Neural crest cell (in vitro differentiated cells): ENCODE measurements at places on chromosomes 3 and 15. TPM values are rescaled to one million over a fixed set of nuclear protein-coding genes. Genes with fewer than 3 reads are reported as not detected.

GRCh38 chr15:85120351-85121113 lies 138.9 kb downstream of the PDE8A start:
- H3K27me3 ChIP-seq = no peaks in the 10 kb centered on the region
- H3K27ac ChIP-seq = no peak overlapping the region
- H3K4me1 ChIP-seq = no peaks in the 10 kb centered on the region
- H3K36me3 ChIP-seq = peaks cover 13% of the 10 kb centered on the region
- H3K4me3 ChIP-seq = no peak overlapping the region

CACNA2D2 gene
- 8.7 and 9.3 TPM in 2 replicates for total RNA-seq

INSYN1 gene
- 9.5 and 9.6 TPM in 2 replicates for total RNA-seq

- DNase-seq = no peak
- peaks cover 17% of the 10 kb centered on the region for H3K4me1 ChIP-seq
- no peaks in the 10 kb centered on the region for H3K36me3 ChIP-seq
- peaks cover 4% of the 10 kb centered on the region for H3K27me3 ChIP-seq
- no peak overlapping the region for H3K4me3 ChIP-seq
Measured at GRCh38 chr15:86164232-86164898, 84.7 kb downstream of the AGBL1 start.

- H3K27me3 ChIP-seq = peaks cover 4% of the 10 kb centered on the region
- no peaks in the 10 kb centered on the region for H3K4me1 ChIP-seq
- no peak for DNase-seq
- H3K4me3 ChIP-seq = no peak overlapping the region
Measured at GRCh38 chr15:59741274-59741906, 52.3 kb upstream of the BNIP2 start.

DNA sequence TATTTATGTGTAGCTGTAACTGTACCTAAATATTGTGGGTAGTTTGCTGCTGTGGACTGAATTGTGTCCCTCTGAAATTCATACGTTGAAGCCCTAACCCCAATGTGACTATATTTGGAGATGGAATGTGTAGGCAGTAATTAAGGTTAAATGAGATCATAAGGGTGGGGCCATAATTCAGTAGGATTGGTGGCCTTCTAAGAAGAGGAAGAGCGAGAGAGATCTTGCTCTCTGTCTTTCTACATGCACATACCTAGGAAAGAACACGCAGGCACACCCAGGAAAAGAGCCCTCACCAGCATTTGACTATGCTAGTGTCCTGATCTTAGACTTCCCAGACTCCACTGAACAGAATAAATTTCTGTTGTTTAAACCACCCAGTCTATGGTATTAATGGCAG lies 67.6 kb upstream of the CFAP20DC start:
- H3K27ac ChIP-seq = no peak overlapping the region
- H3K4me3 ChIP-seq = no peak overlapping the region
- no peak for DNase-seq

TF gene
- total RNA-seq = 0.98 and 1.6 TPM in 2 replicates

GRCh38 chr15:57025264-57025926 lies 107.0 kb downstream of the TCF12 start:
- peaks cover 9% of the 10 kb centered on the region for H3K4me1 ChIP-seq
- H3K4me3 ChIP-seq = no peak overlapping the region
- H3K27ac ChIP-seq = no peak overlapping the region
- no peak for DNase-seq

GRCh38 chr3:145604851-145605250 lies 556.1 kb downstream of the PLOD2 start:
- H3K4me3 ChIP-seq = no peak overlapping the region
- DNase-seq = no peak
- no peaks in the 10 kb centered on the region for H3K27me3 ChIP-seq
- no peak overlapping the region for H3K27ac ChIP-seq

RTP4 gene
- not detected in 2 replicates for total RNA-seq

DNA sequence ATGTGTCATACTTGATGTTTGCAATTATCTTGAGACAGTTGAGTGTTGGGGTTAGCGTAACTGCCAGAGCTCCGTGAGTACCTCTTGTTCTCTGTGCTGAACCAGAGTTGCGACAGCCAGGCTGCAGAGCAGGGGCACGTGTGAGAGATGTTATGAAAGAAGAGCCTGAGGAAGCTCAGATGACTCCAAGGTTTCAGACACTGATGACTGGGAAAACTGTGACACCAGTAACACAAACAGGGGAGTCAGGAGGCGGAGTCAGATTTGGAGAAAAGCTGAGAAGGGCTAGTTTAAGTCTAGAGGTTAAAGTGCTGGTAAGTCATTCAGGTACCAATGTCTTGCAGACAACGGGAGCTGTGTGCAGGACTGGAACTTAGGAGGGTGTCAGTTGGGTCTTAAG lies 45.0 kb downstream of the BLM start:
- peaks cover 9% of the 10 kb centered on the region for H3K4me1 ChIP-seq
- H3K27ac ChIP-seq = no peak overlapping the region
- no peak overlapping the region for H3K4me3 ChIP-seq

- no peak overlapping the region for H3K4me3 ChIP-seq
- H3K36me3 ChIP-seq = no peaks in the 10 kb centered on the region
- DNase-seq = no peak
- H3K4me1 ChIP-seq = no peaks in the 10 kb centered on the region
Measured at GRCh38 chr3:20353286-20353685, 167.3 kb upstream of the SGO1 start.

- H3K4me1 ChIP-seq = no peaks in the 10 kb centered on the region
- no peak overlapping the region for H3K4me3 ChIP-seq
Measured at GRCh38 chr15:93583552-93583951, 494.5 kb upstream of the RGMA start.

JMJD7 gene
- 14.8 and 16.6 TPM in 2 replicates for total RNA-seq

ITPKA gene
- 1.3 and 1.5 TPM in 2 replicates for total RNA-seq

GRCh38 chr15:100596792-100597191 lies 5.2 kb downstream of the LINS1 start:
- no peak overlapping the region for H3K27ac ChIP-seq
- DNase-seq = no peak
- no peaks in the 10 kb centered on the region for H3K4me1 ChIP-seq
- no peak overlapping the region for H3K4me3 ChIP-seq

GRCh38 chr3:8979262-8979661 lies 16.0 kb upstream of the RAD18 start:
- DNase-seq = no peak
- H3K4me1 ChIP-seq = peaks cover 55% of the 10 kb centered on the region
- no peak overlapping the region for H3K4me3 ChIP-seq

DNA sequence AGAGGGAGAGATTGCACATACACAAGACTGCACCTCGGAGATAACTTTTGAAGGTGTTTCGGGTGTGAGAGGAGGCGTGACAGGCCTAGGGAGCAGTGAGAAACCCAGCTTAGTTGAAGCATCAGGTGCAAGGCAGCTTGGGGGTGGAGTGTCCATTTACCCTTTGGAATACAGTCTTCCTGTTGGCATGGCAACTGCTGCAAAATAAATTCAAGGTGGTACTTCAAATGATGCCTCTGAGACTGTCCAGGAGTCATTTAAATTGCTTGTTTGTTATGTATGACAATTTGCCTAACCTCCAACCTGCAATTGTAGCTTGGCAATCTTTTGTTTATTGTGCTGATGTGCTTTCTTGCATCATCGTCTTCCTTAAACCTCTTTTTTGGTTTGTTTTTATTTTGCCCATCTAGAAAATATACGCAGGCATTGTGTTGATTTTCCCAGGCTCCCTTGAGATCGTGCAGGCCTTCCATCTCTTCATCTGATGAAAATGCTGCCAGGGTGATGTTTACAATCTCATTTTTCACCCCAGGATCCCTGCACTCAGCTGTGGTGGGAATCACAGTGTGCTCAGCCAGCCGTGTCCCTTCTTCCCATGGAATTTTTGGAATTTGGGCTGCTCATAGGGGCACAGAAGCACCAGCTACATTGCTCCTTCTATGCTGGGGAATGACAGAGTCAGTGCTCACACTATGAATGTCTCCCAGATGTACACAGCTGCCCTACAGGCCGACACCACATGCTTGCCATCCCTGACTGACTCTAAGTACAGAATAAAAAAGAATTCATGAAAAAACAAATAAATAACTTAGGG lies 583.1 kb upstream of the CFAP20DC start:
- no peaks in the 10 kb centered on the region for H3K27me3 ChIP-seq
- no peak for DNase-seq
- H3K4me1 ChIP-seq = peaks cover 9% of the 10 kb centered on the region

GRCh38 chr15:58235961-58236360 lies 97.8 kb downstream of the AQP9 start:
- no peak for DNase-seq
- H3K27ac ChIP-seq = no peak overlapping the region
- H3K27me3 ChIP-seq = no peaks in the 10 kb centered on the region
- H3K4me3 ChIP-seq = no peak overlapping the region

- H3K27ac ChIP-seq = no peak overlapping the region
- DNase-seq = no peak
- H3K4me3 ChIP-seq = no peak overlapping the region
- H3K36me3 ChIP-seq = no peaks in the 10 kb centered on the region
- no peaks in the 10 kb centered on the region for H3K4me1 ChIP-seq
Measured at GRCh38 chr3:172552607-172553006, 29.4 kb upstream of the TNFSF10 start.

DNA sequence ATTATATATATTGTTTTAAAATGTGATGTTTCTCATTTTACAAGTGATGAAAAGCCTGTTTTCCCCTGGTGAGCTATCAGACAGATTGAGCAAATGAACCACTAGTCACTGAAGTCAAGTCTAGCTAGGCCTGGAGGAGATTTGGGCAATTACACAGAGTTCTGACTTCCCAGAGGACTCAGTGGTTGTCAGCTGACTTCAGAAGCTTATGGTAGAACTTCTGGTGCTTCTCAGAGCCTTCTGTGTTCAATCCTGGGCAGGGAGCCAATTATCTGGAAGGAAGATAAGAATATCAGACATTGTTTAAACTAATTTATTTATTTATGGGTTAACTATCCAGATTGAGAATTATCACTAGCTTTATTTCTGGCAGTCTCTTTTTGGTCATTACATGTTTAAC lies 37.7 kb upstream of the NAALADL2 start:
- H3K27ac ChIP-seq = no peak overlapping the region
- DNase-seq = no peak
- H3K4me3 ChIP-seq = no peak overlapping the region
- no peaks in the 10 kb centered on the region for H3K4me1 ChIP-seq
- H3K36me3 ChIP-seq = no peaks in the 10 kb centered on the region

DNAH12 gene
- total RNA-seq = 0.09 and 0.34 TPM in 2 replicates

CDC25A gene
- total RNA-seq = 58.4 and 63.0 TPM in 2 replicates

GRCh38 chr15:98943601-98944151 lies 63.9 kb downstream of the PGPEP1L start:
- no peak overlapping the region for H3K4me3 ChIP-seq
- peak overlapping the region; percentile 36 for H3K27ac ChIP-seq
- H3K4me1 ChIP-seq = no peaks in the 10 kb centered on the region
- no peak for DNase-seq

GRCh38 chr3:171782617-171783016 lies 27.7 kb downstream of the PLD1 start:
- no peak overlapping the region for H3K27ac ChIP-seq
- peaks cover 16% of the 10 kb centered on the region for H3K4me1 ChIP-seq
- peaks cover 10% of the 10 kb centered on the region for H3K27me3 ChIP-seq
- H3K36me3 ChIP-seq = no peaks in the 10 kb centered on the region
- no peak for DNase-seq

DNA sequence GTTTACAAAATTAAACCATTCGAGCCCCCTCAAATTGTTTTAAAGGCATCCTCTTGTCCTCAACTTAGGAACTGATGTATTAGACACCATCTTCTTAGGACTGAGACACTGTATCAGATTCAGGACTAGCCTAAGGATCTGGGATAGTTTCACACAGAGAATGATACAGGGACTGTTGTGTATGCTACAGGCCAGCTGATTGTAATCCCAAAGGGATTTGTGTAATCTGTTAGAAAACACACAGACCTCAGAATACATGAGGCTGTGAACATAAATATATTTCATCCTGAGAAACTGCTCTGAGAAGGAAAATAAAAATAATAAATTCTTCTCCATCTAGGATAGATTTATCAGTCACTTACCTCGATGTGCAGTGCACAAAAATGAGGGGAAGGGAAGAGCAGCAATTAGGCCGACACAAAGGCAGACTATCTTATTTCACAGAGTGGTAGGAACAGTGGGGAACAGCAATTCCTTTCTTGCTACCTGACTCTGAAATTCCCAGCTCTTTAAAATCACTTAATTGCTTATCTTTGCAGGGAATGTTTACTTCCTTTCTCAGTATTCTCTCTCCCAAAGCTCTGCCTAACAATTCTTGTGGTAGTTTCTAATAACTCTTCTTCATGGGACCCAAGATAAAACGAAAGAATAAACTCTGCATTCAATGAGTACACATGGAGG lies 322.5 kb downstream of the MAGI1 start:
- no peaks in the 10 kb centered on the region for H3K27me3 ChIP-seq
- no peak for DNase-seq
- H3K27ac ChIP-seq = no peak overlapping the region
- no peaks in the 10 kb centered on the region for H3K36me3 ChIP-seq
- H3K4me1 ChIP-seq = peaks cover 28% of the 10 kb centered on the region

CLDN16 gene
- total RNA-seq = not detected in 2 replicates

DNA sequence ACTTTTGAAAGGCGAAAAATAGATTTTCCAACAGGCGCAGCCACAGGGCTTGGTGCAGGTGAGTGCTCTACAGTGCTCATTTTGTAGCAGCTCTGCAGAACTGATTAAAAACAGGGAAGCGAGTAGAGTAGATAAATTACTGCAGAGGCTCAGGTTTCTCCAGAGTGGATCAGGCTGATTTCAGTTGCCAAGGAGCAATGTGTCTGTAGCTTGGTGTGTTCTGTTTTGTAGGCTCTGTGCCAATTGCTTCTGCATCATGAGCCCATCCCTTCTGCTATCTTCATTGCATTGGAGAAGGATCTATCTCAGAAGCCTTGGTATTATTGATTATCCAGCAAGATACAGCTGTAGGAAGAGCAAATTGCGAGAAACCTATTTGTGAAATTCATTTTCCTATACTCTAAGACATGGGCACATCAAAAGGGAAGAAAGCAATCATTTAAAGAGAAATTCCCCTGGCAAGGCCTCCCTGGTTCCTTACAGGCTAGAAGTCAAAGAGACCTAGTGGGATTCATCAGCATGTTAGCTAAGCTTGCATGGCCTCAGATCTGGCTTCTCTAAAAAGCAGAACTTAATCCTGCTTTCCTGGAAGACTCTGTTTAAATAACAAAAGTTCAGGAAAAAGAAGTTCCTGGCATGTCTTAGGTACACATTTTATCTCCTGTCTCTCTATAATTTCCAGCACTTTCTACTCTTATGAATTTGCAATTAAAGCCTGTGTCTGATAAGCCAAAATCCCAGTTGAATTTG lies 432.4 kb upstream of the ATP10A start:
- no peak overlapping the region for H3K4me3 ChIP-seq
- no peak for DNase-seq
- peaks cover 9% of the 10 kb centered on the region for H3K27me3 ChIP-seq

SCAANT1 gene
- total RNA-seq = not detected in 2 replicates

DPPA2 gene
- total RNA-seq = 0.86 and 1.1 TPM in 2 replicates

- no peak overlapping the region for H3K27ac ChIP-seq
- peaks cover 23% of the 10 kb centered on the region for H3K4me1 ChIP-seq
- no peaks in the 10 kb centered on the region for H3K36me3 ChIP-seq
- H3K27me3 ChIP-seq = peaks cover 10% of the 10 kb centered on the region
Measured at GRCh38 chr3:52319921-52320595, 3.9 kb downstream of the DNAH1 start.

- DNase-seq = no peak
- H3K4me3 ChIP-seq = no peak overlapping the region
- no peaks in the 10 kb centered on the region for H3K4me1 ChIP-seq
- no peaks in the 10 kb centered on the region for H3K27me3 ChIP-seq
Measured at GRCh38 chr3:187114511-187114910, 24.8 kb downstream of the RPL39L start.

TMEM39A gene
- total RNA-seq = 36.1 and 43.9 TPM in 2 replicates

GRCh38 chr3:55269096-55269495 lies 218.0 kb downstream of the WNT5A start:
- no peak for DNase-seq
- no peak overlapping the region for H3K4me3 ChIP-seq
- H3K36me3 ChIP-seq = no peaks in the 10 kb centered on the region

GRCh38 chr3:13621381-13622221 lies 72.7 kb downstream of the FBLN2 start:
- DNase-seq = no peak
- H3K4me3 ChIP-seq = no peak overlapping the region
- no peak overlapping the region for H3K27ac ChIP-seq
- peaks cover 6% of the 10 kb centered on the region for H3K4me1 ChIP-seq
- H3K27me3 ChIP-seq = no peaks in the 10 kb centered on the region
